ENCODE measurements at places on chromosomes 3 and 15.

GRCh38 chr3:49906073-49906743 is 2.5 kb upstream of the MST1R start:
- DNase-seq = peak; percentile 88

- DNase-seq = peak; percentile 52
These were observed 5.4 kb upstream of the TRIM59 start for GRCh38 chr3:160454995-160455394.

- no peak for DNase-seq
These were observed 12.8 kb downstream of the PPCDC start for GRCh38 chr15:75036212-75036616.

GRCh38 chr15:37981775-37982174 is 47.3 kb downstream of the TMCO5A start:
- DNase-seq = no peak

GRCh38 chr15:52133510-52134220 is 21.1 kb upstream of the BCL2L10 start:
- DNase-seq = no peak

GRCh38 chr15:60000113-60000823 is 3.8 kb upstream of the FOXB1 start:
- no peak for DNase-seq

- peak; percentile 89 for DNase-seq
These were observed 53.6 kb downstream of the RHCG start for GRCh38 chr15:89442671-89443307.

- DNase-seq = no peak
These were observed 59.7 kb downstream of the MSL2 start for GRCh38 chr3:136136454-136136853.

DNA sequence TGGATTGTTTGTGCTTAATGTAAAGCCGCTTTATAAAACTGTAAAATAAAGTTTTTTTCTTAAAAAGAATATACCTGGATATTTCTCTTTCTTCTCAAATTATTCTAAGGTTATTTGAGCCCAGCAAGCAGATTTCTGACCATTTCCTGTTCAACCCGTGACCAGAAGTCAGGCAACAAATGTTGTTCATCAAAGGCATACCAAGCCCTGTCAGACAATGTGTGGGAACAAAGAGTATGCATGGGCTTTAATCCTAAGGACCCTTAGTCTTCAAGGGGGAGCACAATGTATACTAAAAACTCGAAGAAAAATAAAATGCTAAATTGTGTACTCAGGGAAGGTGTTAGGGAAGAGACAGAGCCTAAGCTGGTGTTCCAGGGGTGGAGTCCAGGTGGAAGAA is 26.6 kb upstream of the PAQR5 start:
- DNase-seq = no peak
